ENCODE measurements at places on chromosomes 12 and 14.

GRCh38 chr12:117456076-117456475, 94.7 kb upstream of the NOS1 start:
- DNase-seq: no peak

GRCh38 chr14:60705100-60705499, 19.1 kb downstream of the SIX4 start:
- DNase-seq: no peak

DNA sequence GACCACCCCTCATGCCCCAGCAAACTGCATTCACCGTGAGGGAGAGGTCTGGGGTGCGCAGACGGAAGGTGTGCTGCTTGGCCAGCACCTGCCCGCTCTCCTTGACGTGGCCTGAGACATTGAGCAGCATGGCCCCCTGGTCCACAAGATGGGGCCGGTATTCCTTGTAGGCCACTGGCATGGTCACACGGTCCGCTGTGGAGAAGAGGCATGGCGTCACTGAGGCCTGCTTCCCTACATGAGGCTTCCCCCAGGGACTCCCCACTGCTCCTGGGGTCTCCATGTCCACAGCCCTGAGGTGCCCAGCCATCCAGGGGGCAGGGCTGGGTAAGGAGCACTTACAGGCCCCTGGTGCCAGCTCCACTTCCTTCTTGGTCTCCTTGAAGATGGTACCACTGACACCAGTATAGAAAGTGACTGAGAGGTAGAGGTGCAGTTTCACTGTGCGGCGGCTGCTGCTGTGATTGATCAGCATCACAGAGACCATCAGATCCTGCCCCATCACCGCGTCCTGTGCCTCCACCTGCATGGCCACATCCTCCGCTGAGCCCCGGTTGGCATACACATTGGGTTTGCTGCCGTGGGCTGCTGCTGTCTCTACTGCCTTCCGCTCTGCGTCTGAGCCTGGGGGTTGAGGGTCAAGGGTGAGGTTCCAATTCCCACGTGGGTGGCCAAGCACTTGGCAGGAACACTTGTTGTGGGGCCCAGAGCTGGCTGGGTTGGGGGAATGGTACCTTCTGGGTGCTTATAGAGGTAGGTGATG, 8.2 kb downstream of the TGM1 start:
- no peak for DNase-seq

- peak; percentile 66 for DNase-seq
Observed at GRCh38 chr12:55142669-55143565, 16.7 kb downstream of the OR9K2 start.

GRCh38 chr14:104460791-104461651, 118.5 kb upstream of the C14orf180 start:
- DNase-seq: no peak

DNA sequence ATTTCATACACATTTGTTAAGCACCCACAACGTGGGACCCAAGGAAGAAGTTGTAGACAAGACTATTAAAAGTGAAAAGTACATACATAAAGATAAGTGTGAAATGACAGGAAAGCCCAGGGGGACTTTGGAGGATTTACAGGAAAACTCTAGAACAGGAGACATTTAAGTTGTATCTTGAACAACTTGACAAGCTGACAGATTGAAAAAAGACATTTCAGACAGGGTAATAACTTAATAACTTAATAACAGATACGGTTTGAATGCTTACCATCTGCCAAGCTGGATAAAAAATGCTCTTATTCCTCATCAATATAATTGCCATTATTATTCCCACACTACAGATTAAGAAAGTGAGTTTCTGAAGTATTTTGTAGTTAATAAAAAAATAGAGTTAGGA, 229.7 kb upstream of the SYT10 start:
- no peak for DNase-seq

- DNase-seq: no peak
Observed at GRCh38 chr12:39892146-39892545, 213.7 kb downstream of the SLC2A13 start.

GRCh38 chr14:77005559-77005958, 22.9 kb downstream of the IRF2BPL start:
- DNase-seq: no peak

DNA sequence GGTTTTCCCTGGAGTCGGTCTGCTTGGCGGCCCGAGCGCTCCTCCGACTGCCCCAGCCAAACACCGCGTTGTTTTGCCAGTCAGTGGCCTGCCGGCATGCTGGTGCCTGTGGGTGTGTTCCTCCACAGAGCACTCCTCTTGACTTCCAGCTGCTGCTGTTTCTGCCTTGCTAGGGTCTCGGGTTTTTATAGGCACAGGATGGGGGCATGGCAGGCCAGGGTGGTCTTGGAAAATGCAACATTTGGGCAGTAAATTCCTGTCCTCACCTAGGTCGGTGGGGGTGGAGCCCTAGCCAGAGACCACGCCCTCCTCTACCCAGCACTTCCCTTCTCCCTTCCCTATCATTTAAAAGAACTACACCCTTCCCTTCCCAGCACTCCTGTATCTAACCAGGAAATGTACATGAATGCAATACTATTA, 34.7 kb upstream of the VASH1 start:
- DNase-seq: no peak

Data from activated CD4-positive, alpha-beta T cell treated with anti-CD3 and anti-CD28 coated beads for 36 hours (primary cell).